ENCODE measurements at places on chromosomes 3 and 15. TPM values are rescaled to one million over a fixed set of nuclear protein-coding genes. Genes with fewer than 3 reads are reported as not detected.

GRCh38 chr3:119939077-119939476 lies 155.2 kb downstream of the GSK3B start:
- H3K36me3 ChIP-seq, result no peaks in the 10 kb centered on the region
- H3K27me3 ChIP-seq, result no peaks in the 10 kb centered on the region
- no peak for DNase-seq
- H3K4me1 ChIP-seq, result no peaks in the 10 kb centered on the region
- no peak overlapping the region for H3K27ac ChIP-seq
- H3K4me3 ChIP-seq, result no peak overlapping the region

Gene PLCL2
- 12.1 TPM for total RNA-seq

Gene FAH
- total RNA-seq, result 5.6 TPM

Gene DUOXA1
- total RNA-seq, result 0.22 TPM

DNA sequence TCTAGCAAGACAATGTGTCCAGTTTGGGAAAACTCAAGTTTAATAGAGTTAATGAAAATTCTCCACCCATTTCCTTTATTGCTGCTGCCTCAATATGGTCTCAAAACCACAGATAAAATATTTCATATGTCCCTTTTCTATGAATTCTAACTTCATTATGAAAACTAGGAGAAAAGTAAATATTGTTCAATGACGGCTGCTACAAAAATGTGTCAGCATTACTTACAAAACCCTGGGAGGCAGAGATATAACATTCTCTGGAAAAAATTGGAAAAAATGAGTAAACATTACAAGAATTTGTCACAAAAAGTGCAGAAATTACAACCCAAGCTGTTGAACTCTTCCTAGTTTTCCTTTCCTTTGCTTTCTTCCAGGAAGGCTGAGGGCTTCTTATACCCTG lies 22.2 kb upstream of the FBN1 start:
- no peaks in the 10 kb centered on the region for H3K27me3 ChIP-seq
- no peak overlapping the region for H3K4me3 ChIP-seq
- H3K4me1 ChIP-seq, result no peaks in the 10 kb centered on the region
- H3K27ac ChIP-seq, result no peak overlapping the region
- H3K36me3 ChIP-seq, result no peaks in the 10 kb centered on the region

Gene PYGO1
- 1.8 TPM for total RNA-seq

DNA sequence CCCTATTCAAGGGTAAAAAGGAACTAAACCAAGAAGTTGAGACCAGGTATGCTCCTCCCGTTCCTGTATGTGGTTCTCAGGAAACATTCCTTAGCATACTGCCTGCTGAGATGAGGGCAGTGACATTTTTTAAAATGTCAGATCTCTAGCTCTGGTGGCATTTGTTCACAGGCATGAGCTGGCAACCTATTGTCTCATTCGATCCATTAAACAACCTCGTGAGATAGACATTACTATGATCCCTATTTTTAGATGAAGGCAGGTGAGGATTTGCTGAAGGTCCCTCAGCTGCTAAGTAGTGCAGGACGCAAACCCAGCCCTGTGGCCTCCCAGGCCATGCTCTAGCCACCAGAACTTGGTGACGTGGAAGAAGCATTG lies 74.9 kb downstream of the SIDT1 start:
- H3K27me3 ChIP-seq, result no peaks in the 10 kb centered on the region
- H3K4me1 ChIP-seq, result no peaks in the 10 kb centered on the region
- no peak for DNase-seq

DNA sequence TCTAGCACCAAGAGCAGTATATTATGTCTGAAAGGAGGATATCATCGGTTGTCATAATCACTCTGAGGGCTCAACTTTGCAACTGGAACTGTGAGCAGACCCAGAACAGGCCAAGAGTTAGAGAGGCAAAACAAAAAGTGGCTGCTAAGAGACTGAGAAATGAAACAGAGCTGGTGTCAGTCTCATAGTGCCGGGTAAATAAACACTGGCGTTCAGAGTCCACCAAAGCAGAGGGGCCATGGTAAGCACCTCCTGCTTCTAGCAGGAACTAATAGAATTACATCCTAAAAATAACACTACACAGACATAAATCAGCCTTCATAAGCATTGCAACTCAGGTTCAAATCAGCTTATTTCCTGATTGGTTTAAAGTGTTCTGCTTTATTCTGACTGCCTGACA lies 10.3 kb upstream of the IL12A start:
- no peaks in the 10 kb centered on the region for H3K27me3 ChIP-seq
- no peaks in the 10 kb centered on the region for H3K36me3 ChIP-seq
- no peak overlapping the region for H3K27ac ChIP-seq
- no peaks in the 10 kb centered on the region for H3K4me1 ChIP-seq
- no peak for DNase-seq

Gene CHRFAM7A
- 2.5 TPM for total RNA-seq

DNA sequence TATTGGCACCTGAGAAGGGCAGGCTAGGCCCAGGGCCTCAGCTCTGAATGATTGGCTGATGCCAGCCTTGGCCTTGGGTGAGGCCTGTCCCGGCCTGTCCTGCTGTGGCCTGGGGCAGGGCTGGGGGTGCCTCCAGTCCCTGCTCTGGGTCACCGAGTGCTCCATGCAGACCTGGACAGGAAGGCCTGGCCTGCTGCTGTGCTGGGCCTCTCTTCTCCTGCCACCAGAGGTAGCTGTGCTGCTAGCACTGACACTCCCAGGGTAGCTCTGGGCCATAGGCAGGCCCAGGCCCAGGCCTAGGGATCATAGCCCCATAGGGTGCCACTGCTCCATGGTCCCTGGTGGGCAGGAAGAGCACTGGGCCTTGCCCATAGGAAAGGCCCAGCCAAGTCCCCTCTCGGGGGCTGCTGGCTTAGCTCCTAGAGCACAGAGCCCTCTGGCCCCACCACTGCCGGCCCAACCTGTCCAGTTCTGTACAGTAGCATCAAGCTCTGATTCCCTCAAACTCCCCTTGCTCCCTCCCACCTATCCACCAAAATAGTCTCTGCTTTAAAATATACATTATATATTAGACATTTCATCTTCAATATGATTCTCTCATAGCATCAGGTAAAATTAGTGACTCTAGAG lies 18.2 kb downstream of the ABTB1 start:
- DNase-seq, result no peak
- H3K36me3 ChIP-seq, result no peaks in the 10 kb centered on the region
- no peak overlapping the region for H3K4me3 ChIP-seq
- no peaks in the 10 kb centered on the region for H3K27me3 ChIP-seq
- H3K27ac ChIP-seq, result no peak overlapping the region

DNA sequence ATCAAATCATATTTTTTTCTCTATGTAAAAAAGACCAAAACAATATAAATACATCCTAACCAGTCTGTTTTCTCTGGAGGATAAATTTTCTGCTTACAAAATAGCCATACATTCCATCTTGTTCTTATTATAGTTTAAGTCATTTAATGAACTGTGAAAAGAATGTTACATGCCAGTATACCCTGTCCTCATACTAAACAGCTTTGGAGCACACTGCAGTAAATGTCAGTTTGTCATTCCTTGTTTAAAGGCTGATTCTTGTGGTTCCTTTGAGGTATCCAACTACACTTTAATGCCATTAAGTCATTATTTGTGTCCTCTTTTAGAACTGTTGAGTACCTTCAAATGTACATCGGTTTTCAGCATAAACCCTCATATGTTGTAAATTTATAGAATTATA lies 52.7 kb upstream of the DCBLD2 start:
- H3K27me3 ChIP-seq, result peaks cover 5% of the 10 kb centered on the region
- H3K4me3 ChIP-seq, result no peak overlapping the region
- H3K36me3 ChIP-seq, result no peaks in the 10 kb centered on the region
- H3K4me1 ChIP-seq, result no peaks in the 10 kb centered on the region

Gene GABRR3
- total RNA-seq, result not detected

GRCh38 chr3:156483426-156483825 lies 71.5 kb downstream of the SSR3 start:
- DNase-seq, result no peak

Gene SLC38A3
- total RNA-seq, result 46.5 TPM

DNA sequence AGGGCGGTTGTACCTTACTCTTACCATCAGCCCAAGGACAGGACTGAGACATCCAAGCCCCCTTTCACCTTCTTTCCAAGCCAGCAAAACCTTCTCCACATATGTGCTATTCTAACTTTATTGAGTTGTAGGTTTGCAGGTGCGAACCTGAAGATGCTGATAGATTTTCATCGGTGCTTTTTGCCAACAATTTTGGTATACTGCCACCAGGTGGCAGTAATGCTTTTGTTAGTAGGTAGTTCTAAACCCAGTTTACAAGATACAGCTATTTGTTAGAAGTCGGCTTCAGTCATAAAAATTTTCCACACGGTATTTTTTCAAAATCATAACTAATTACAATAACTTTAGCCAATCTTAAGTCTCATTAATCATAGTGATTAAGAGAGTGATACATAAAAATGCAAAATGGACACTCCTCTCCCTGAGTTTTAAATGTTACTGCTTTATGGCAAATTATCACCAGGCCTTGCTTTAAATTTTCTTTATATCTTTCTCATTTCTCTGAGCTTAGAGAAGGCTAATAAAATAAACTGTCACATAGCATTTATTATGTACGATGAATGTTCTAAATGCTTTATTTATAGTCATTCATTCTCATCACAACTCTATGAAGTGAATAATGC lies 636 bp downstream of the TBC1D21 start:
- DNase-seq, result no peak
- no peaks in the 10 kb centered on the region for H3K36me3 ChIP-seq
- no peaks in the 10 kb centered on the region for H3K4me1 ChIP-seq
- no peaks in the 10 kb centered on the region for H3K27me3 ChIP-seq

DNA sequence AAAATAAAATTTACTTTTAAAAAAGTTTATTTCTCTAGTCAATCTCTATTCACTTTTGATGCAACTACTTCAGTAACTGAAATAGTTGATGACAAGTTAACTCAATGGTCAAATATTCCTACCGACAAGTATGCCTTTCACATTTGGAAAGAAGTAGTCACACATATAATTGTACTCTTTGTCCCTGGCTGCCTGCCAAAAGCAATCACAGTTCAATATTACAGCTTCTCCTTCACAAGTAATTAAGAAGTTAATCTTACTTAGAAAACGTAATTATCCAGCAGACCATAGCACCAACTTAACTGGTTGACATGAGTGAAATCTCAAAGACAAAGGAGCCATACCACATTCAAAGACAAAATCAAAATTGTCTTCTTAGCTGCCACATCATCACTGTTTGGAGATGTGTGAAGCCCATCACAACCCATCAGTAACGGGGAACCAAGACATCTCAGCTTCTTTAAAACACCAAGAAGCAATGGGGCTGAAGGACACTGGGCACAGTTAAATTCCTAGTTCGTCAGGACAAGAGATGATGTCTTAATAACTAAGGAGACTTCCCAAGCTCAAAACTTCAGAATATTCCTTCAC lies 86.1 kb downstream of the PLCH1 start:
- H3K4me3 ChIP-seq, result no peak overlapping the region
- peaks cover 7% of the 10 kb centered on the region for H3K4me1 ChIP-seq
- no peak for DNase-seq

- no peak overlapping the region for H3K27ac ChIP-seq
- DNase-seq, result no peak
- no peak overlapping the region for H3K4me3 ChIP-seq
- peaks cover 7% of the 10 kb centered on the region for H3K4me1 ChIP-seq
- H3K36me3 ChIP-seq, result no peaks in the 10 kb centered on the region
Measured at GRCh38 chr3:119630880-119631329, 29.5 kb downstream of the POPDC2 start.

Gene KNL1
- 0.38 TPM for total RNA-seq

DNA sequence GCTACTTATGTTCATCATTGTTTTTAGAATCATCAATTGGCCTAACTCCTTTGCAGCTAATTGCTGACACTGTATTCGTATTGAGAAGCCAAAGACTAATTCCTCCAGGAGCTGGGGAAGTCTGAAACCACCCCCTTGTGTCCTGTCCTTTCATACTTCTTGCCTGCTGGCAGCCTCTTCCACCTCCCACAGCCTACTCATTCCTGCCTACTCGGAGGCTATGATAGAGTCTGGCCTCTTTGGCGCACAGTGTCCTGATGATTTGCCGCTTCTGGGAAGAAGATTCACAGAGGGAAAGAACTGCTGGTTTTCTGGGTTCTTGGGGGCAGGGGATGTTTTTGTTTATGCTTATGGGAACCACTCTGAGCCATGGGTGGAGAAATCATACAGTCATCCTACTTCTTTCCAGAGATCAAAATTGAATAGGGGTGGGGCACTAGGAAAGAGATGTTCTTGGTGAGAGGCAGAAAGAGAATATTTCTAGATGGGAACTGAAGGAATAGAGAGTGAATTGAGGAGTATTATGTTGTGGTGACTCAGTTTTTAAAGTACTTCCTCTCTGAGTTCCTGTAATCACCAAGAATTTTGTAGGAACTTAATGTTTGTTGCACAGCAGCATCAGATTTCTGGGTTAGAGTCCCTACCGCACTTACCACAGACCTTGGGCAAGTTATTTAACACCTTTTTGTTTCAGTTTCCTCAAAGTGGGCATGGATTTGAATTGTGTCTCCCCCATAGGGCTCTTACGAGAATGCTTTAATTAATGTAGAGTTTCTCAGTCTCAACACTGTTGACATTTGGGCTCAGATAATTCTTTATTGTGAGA lies 22.1 kb upstream of the SCAANT1 start:
- no peak overlapping the region for H3K27ac ChIP-seq
- H3K27me3 ChIP-seq, result no peaks in the 10 kb centered on the region
- DNase-seq, result no peak
- no peak overlapping the region for H3K4me3 ChIP-seq
- no peaks in the 10 kb centered on the region for H3K36me3 ChIP-seq

Gene C15orf62
- total RNA-seq, result 0.12 TPM

DNA sequence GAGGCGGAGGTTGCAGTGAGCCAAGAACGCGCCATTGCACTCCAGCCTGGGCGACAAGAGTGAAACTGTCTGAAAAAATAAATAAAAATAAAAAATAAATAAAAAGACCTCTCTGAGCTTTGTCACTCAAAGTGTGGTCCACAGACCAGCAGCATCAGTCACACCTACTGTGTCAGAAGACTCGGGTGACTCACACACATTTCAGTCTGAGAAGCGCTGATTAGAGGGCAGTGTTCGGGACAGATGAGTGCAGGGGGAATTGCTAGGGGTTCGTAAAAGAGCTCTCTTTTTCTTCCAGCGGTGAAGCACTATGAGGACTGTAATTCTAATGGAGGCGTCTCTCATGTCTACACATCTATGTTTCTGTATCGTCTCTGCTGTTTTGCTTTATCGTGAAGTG lies 5.7 kb downstream of the PODXL2 start:
- H3K36me3 ChIP-seq, result no peaks in the 10 kb centered on the region
- peaks cover 4% of the 10 kb centered on the region for H3K4me1 ChIP-seq
- no peak overlapping the region for H3K27ac ChIP-seq
- no peak for DNase-seq
- H3K4me3 ChIP-seq, result no peak overlapping the region
- H3K27me3 ChIP-seq, result no peaks in the 10 kb centered on the region

DNA sequence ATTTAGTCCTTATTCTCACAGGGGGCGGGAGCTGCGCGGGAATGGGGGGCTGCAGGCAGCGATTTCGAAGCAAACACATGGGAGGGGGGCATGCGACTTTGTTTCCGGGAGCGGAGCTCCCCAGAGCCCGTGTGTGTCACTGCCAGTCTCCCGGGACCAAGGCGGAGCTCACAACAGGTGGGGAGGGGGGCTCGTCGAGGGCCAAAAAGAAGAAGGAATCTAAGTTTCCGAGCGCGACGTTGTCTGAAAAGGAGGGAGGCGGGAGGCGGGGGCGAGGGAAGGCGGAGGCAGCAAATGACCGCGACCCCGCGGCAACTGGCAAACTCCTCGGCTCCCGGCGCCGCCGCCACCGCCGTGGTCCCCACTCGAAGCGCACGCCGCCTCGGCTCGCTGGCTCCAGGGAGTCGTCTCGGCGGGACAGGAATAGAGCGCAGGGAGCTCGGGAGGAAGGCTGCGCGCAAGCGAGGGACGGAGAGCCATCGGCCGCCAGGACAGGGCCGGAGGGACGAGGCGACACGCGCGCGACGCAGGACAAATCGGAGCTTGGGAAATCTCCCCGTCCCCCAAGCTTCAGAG lies 1.4 kb downstream of the FOXP1 start:
- DNase-seq, result peak; percentile 61
- H3K27me3 ChIP-seq, result no peaks in the 10 kb centered on the region
- peaks cover 46% of the 10 kb centered on the region for H3K4me1 ChIP-seq
- peak overlapping the region; percentile 92 for H3K4me3 ChIP-seq
- H3K36me3 ChIP-seq, result no peaks in the 10 kb centered on the region
- H3K27ac ChIP-seq, result peak overlapping the region; percentile 96
